Pancreas (tissue), 10 donors: ENCODE measurements at places on chromosomes 3 and 15.

- DNase-seq: no peak
Measured at GRCh38 chr3:65729555-65729954, 309.2 kb downstream of the MAGI1 start.

- DNase-seq: no peak
Measured at GRCh38 chr3:182618085-182618732, 175.1 kb upstream of the ATP11B start.

- no peak for DNase-seq
Measured at GRCh38 chr15:52331490-52332240, 36.1 kb upstream of the MYO5C start.

DNA sequence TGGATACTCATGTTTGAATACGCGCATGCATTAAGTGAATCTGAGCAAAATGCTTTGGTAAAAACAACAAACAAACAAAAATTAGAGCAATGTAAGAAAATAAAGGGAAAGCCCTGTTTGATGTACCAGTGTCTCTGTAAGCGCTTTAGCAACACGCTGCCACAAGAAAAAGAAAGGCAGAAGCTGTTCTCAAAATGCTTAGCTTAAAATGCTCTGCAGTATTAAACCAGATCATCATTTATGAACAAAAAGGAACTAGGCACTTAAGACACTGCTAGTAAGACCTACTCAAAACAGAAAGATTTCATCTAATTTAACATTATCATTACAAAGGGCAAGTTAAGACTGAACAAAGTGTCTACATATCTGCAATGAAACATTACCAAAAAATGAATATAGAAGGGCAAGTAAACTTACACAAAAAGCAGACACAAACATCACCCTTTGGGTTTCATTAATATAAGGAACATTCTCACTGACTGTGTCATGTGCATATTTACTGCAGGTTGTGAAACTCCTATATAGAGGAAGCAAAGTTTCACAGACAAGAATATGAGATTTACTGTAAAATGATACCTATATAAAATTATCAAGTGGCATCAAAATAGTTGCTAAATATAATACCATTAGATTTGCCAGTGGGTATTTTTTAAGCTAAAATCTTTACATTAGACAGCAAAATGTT lies 102.1 kb downstream of the FBXL22 start:
- no peak for DNase-seq

DNA sequence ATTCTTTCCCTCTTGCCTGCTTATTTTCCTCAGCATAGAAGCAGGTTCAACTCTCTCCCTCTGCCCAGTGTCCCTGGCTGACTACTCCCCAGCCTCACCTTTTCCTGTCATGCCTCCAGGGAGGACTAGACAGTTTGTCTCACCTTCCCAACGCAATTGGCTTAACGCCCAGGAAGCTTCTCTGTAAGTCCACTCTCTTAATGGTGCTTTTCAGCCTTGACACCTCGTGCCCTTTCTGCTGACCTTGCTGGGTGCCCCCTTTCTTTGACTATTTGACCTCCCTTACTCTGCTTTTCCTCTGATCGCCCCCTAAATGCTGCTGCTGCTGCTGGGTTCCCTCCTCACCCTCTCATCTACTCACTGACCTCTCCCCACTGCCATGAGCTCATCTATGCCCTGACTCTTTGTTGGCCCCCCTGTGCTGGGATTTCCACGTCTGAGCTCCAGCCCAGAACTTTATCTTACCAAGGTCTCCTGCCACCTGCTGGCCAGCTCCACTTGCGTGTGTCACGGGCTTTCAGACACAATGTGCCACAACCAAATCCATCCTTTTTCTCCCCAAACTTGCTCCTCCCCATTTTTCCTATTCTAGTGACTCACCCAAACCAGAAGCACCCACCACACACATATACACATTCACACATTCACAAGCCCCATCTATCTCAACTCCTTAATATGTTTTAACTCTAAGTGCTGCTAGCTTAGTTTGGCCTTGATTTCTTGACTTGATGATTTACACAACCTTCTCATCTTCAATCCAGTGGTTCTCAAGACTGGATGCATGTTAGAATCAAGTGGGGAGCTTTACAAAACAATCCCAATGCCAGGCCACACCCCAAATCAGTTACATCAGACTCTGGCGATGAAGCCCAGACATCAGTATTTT lies 16.6 kb downstream of the EPB42 start:
- DNase-seq: peak; percentile 45

DNA sequence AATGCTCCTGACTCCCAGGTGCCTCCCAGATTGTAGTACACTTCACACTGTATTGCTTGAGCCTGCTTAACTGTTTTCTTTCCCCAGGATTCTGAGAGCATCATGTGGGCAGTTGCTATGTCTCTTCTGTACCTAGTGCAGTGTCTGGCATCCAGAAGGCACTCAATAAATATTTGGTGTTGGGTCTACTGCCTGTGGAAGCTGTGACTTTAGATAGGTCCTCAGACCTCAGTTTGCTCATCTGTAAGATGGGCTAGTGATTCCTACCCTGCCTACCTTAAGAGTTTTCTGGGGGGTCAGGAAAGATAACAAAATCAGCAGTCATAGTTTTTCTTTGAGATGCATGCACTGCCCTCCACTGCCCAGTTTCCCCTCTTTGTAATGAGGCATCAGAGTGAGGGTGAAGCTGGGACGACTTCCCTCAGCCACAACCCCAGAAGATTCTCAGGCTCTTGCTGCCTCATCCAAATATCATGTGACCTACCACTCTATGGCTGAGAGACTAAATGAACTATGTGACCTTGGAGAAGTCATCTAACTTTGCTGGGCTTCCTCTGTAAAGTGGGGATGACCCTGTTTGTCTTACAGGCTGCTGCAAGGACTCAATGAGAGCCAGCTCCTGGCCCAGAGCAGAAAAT lies 50.4 kb downstream of the ATP2B2 start:
- no peak for DNase-seq

DNA sequence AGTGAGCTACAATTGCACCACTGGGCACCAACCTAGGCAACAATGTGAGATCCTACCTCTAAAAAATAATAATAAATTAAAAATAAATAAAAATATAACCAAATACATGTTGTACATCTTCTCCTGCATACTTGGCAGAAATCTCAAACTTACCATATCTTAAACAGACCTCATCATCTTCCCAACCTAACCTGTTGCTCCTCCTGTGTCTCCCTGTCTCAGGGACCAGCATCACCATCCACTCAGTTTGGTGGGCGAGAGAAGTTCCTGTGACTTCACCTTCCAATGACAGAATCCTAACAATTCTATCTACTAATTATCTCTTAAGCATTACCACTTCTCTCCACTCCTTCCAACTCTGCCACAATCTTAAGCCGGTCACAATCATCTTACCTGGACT lies 3.3 kb downstream of the PIK3R4 start:
- DNase-seq: no peak

- DNase-seq: no peak
Measured at GRCh38 chr15:71971905-71972304, 146.0 kb downstream of the MYO9A start.
